Midbrain (tissue), 1 donor: ENCODE measurements at places on chromosomes 5 and 9.
A peak's percentile ranks its signal among the peaks of the same experiment; 100 is the strongest.

DNA sequence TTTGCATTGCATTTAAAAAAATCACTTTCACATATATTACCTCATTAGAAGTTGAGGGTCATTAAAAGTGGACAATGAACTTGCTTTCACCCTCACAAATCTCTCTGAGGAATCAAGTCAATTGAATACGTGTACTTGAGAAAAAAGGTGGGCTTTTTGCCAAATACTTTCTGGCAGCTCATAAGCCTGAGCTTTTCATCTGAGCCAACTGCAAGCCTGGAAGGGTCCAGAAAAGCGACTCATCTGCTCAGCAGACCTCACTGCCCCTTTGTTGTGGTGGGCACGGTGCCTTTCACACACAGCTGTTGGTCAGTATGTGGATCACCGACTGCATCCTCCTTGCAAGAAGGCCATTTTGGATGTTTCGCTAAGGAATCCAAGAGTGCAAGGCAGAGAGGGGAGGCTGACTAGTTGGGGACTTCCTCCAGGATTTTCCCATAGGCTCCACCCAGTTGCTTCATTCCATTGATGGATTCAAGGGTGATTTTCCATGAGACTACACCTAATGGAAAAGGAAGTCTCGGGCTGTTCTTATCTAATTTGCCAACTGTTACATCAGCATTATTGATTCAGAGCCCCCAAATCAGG lies 564.7 kb downstream of the PDE4D start:
- no peak for DNase-seq

DNA sequence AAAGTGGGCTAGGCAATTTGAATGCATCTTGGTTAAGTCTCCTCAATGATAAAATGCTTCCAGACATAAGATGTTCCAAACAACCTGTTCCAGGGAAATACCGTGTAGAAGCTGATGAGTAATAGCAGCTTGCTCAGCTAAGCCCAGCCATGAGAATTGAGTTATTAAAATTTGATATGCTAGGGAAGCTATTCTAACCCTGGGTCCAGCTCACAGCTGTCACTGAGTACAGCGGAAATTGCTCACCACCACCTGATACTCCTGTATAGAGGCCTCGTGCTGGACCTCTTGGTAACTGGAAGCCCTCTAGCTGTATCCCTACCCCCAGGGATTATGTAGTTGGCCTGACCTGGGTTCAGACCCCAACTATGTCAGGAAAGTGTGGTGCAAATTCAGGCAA lies 521.3 kb upstream of the TRPC7 start:
- no peak for DNase-seq

- no peak for DNase-seq
Observed at GRCh38 chr5:84273517-84273883, 111.2 kb downstream of the EDIL3 start.

- no peak for DNase-seq
Observed at GRCh38 chr9:36276781-36277181, 18.5 kb upstream of the GNE start.

GRCh38 chr9:114301798-114302565 lies 20.9 kb upstream of the ORM1 start:
- no peak for DNase-seq

GRCh38 chr5:66757219-66757833 lies 161.1 kb downstream of the MAST4 start:
- DNase-seq: peak; percentile 31

GRCh38 chr9:77592476-77592875 lies 55.6 kb downstream of the GNA14 start:
- no peak for DNase-seq
